Epithelial cell of prostate (primary cell): ENCODE measurements at places on chromosomes 12 and 14.

DNA sequence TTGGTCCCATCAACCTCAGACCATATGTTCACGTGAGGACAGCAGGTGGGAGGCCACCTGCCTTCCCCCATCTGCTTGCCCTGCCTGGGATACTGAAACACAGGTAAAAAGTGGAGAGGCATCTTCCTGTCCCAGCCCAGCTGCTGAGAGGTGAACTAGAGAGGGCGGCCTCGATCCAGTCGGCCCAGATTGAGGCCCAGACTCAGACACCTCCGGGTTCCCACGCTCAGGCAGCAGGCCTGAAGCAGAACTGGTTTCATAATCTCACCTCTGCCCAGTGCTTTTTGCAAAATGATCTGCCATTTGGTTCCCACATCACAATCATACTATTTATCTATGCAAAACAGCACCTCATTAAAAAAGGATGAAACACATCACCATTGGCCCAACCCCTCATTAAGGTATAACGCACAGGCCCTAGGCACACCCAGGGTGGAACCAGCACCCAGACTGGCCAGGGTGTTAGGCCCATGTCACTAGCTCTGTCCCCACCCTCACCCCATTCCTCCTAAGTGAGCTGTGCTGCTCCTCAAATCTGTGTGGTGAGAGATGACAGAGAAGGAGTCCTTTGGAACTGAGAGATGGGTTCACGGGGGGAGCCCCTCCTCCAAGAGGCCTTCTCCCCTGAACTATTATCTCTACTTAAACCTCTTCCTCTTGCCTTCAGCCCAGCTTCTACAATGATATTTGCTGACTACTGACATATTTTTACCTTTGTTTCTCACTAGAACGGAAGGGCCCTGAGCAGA lies 81.1 kb downstream of the ZFP36L1 start:
- DNase-seq, result no peak

DNA sequence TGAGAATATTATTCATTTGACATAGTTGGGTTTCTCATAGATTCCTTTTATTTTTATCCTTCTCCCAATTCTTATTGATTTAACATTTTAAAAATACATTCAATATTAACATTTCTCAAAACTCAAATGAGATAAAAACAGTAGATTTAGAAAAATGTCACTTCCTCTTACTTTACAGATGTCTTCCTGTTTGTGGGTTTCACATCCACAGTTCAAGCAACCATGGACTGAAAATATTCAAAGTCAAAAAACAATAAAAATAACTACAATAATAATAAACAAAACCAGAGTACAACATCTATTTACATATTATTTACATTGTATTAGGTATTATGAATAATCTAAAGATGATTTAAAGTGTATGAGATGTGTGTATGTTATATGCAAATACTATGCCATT lies 111.3 kb upstream of the SLC16A7 start:
- DNase-seq, result no peak

DNA sequence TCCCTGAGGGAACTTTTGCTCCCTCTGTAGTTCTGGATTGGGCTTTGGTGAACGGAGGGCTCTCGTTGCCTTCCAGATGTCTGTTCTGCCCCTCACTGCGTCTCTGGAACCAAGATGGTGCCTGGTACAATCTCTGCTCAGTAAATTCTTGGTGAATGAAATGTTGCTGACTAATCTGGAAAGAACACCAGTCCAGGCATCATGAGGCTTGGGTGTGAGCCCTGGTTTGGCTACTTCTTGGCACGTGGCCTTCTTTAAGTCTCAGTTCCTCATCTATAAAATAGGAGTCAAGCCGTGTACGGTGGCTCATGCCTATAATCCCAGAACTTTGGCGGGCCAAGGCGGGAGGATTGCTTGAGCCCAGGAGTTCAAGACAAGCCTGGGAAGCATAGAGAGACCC lies 4.3 kb downstream of the HHIPL1 start:
- DNase-seq, result no peak

GRCh38 chr12:61739925-61740324 lies 520.3 kb upstream of the USP15 start:
- no peak for DNase-seq

DNA sequence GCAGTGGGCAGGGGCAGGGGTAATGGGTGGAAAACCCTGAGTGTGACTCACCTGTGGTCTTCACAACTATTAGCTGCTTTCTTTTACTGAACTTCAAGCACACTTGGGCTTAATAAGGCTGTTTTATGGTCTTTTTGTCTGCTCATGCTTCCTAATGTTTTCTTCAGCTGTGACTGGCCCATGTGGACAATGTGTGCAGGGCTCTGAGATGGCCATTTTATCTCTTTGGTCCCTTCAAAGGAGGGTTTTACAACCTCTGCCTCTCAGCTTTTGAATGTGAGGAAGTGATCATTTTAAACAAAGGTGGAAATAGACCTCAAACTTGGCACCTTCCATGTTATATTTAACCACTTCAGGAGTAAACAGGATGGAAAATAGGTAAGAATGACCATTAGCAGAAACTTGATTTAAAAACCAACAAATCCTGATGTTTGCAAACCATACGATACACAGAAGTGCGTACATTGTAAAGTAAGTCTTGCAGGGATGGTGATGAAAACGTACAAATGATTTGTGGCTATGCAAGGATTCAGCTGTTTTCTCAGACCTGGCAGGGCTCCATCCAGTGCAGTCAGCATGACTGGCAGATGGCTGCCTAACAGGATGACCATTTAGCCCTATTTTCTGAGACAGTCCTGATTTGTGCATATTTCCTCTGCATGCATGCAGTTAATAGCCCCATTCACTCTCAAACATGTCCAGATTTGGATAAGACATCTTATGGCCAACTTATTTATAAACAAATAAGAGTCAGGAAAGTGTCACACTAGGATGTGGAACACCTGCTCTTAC lies 103.2 kb downstream of the SLC38A4 start:
- no peak for DNase-seq

GRCh38 chr12:121812320-121812871 lies 8.6 kb downstream of the SETD1B start:
- DNase-seq, result no peak

DNA sequence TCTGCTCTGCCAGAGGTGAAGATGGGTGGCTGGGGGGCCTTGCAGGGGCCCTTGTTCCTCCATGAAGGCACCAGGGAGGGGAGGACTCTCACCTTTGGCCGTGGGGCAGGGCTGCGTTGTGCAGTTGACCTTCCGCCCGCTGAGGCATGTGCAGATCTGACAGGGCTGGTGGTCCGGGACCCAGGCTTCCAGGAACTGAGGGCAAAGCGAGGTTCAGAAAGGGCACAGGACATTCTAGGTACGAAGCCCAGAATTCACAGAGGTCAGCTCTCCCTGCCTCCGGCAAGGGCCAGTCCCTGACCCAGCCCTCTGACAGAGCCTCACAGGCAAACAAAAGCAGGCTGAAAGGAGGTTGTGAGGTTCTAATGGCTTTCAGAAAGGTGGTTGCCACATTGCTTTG lies 40.4 kb upstream of the ANO2 start:
- DNase-seq, result no peak

DNA sequence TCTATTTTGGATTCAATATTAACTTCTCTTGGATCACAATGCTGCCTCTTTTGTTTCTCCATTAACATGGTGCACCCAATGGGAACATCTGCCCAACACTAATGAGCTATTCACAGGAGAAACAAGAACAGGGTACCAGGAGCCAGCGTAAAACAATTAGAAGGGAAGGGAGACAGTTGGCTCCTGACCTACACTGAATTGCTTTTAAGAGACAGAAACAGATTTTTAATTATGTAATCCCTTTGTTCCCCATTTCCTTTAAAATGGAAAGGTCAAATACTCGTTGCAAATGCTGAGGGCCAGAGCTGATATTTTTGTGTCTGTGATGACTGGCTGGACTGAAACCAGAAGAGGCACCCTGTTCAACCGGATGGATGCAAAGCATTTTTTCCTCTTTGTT lies 108.3 kb downstream of the SEC23A start:
- DNase-seq, result no peak

DNA sequence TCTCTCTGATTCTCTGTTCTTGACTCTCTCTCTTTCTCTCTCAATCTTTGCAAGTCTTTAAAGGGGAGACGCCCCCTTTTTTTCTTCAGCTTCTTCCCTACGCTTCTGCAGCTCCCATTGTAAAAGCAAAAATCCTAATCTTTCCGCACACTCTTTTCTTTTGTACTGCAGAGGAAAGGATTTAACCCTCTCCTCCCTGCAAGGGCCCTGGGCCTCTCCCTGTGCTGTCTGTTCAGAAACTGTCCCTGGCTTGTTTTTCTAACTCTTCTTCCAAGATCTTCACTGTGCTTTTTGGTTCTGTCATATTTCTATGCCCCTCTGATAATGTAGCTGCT lies 10.9 kb upstream of the SALL2 start:
- DNase-seq, result no peak

- no peak for DNase-seq
These were observed 2.9 kb upstream of the CLEC1A start for GRCh38 chr12:10101648-10102220.

DNA sequence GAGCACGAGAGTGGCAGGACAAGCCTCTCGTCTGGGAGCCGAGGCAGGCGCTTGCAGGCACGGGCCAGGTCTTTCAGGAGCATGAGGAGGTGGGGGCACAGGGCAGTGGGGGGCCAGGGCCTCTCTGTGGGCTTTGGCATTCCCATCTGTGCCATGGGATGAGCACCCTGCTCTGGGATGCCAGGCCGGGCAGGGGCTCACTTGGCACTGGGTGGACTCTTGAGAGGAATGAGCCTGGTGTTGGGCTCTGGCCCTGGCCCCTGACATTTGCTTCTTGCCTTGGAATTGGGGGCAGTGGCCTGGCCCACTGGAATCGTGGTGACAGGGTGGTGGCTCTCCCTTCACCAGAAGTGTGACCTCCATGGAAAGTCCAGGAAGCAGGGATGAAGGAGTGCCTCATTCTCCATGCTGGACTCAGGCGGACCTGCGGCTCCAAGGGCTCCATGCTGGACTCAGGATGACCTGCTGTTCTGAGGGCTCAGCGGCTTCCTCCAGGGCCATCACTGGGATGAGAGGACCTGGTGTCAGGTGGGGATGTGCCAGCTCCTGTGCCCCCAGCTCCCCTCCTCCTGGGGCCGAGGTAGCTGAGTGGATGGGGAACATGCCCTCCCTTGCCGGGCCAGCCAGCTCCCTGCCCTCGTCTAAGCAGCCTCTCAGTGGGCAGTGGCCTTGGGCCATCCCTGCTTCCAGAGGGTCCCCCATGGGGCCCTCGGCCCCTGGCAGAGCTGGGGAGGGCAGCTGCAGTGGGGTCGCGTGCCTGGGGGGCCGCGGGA lies 220.3 kb downstream of the KIF26A start:
- DNase-seq, result no peak

GRCh38 chr12:107242189-107242588 lies 148.8 kb upstream of the CRY1 start:
- no peak for DNase-seq

DNA sequence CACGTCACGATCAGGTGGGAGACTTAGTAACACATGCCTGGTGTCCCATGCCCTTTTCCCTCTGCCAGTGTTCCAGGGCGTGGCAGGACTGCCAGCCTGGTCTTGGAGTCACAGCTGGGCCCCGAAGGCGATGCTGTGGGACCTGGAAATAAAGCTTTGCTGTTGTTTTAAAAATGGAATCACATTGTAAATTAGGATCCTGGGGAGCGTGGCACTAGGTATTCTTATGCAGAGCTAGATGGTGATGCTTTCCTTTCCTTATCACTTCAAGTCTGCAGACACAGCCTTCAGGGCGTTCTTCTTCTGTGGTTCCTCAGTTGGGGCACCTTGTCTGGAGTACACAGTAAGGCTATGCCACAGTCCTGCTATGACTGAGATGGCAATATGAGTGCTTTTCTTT lies 64.6 kb downstream of the BICD1 start:
- DNase-seq, result no peak

DNA sequence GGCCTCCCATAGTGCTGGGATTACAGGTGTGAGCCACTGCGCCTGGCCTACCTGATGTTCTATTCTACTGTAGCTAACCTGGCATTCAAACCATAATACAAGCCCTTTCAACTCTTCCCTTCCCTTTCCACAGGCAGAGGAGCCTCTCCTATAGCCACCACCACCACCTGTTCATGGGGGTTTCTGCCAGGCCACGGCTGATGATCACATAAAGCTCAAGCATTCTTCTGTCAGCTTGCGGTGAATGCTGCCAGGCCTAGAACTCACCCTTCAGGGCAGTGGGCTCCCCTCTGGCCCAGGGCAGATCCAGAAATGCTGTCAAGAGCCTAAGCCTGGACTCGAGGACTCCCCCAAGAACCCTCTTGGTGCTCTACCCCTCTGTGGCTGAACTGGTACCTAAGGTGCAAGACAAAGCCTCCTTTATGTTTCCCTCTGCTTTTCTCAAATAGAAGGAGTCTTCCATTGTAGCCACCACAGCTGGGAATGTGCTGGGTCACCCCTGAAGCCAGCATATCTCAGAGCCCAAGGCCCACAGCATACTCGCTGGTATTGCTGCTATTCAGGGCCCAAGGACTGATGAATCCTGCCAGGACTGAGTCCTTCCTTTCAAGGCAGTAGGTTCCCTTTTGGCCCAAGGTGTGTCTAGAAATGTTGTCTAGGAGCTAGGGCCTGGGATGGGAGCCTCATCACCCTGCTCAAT lies 3.4 kb upstream of the DLGAP5 start:
- no peak for DNase-seq

- no peak for DNase-seq
These were observed 11.8 kb upstream of the RCOR1 start for GRCh38 chr14:102580550-102581110.
